ENCODE measurements at places on chromosomes 7 and 10.

GRCh38 chr10:132861884-132862461 lies 76.0 kb upstream of the NKX6-2 start:
- DNase-seq = no peak

DNA sequence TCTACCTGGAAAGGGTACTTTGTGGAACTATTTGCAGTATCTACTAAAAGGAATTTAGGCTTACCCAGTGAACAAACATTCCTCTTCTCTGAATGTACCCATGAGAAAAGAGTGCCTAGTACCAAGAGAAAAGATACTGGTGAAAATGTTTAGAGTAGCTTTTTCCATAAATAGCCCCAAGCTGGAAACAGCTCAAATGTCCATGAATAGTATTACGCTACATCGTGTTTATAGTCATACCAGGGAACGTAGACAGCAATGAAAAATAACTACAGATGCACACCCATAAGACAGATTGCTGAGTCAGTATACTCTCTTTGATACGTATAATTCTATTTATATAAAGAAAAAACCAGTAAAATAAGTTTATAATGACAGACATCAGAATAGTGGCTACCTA lies 285.9 kb downstream of the KLF6 start:
- no peak for DNase-seq

GRCh38 chr10:121994429-121994941 lies 5.5 kb downstream of the TACC2 start:
- no peak for DNase-seq

DNA sequence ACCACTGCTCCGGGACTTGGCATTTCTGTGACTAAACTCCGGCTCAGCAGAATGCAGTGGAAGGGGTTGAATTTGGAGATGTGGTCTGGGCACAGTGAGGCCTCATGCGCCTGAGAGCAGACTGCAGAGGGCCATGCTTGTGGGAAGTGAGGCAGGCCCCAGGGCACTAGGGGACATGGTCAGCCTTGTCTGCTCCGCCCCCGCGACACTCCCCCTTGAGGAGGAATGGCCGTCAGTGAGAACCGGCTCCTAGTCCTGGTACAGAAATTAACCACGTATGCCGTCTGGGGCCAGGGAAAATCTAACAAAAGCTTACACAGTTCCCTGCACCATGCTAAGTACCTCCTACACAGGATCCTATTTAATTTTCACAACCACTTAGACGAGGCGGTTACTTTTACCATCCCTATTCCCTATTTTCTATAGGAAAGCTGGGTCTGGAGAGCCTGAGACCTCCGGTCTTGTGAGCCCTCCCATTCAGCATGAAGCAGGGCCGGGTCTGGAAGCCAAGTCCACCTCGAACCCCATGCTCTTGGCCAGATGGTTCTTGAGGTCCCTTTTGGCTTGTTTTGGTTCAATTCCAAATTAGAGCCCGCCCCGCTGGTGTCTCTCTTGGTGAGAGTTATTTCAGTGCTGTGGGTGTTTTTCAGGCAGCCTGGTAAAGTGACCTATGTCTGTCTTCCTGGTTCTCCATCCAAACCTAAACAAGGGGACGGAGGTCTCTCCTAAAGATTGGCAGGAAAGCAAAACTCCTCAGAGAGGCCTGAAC lies 87.7 kb upstream of the PITRM1 start:
- no peak for DNase-seq

- no peak for DNase-seq
These were observed 767.0 kb downstream of the GRM8 start for GRCh38 chr7:126485791-126486190.
